GM23338 (cell line): ENCODE measurements at places on chromosomes 13 and 19.

GRCh38 chr19:12611361-12611699 lies 610 bp downstream of the ZNF791 start:
- H3K27ac ChIP-seq, result peak overlapping the region; percentile 45
- no peaks in the 10 kb centered on the region for H3K27me3 ChIP-seq
- H3K4me1 ChIP-seq, result no peaks in the 10 kb centered on the region
- peak; percentile 72 for DNase-seq
- 0 out of 2 replicates have a peak, but pooled peaks cover 7% of the 10 kb centered on the region for H3K36me3 ChIP-seq

DNA sequence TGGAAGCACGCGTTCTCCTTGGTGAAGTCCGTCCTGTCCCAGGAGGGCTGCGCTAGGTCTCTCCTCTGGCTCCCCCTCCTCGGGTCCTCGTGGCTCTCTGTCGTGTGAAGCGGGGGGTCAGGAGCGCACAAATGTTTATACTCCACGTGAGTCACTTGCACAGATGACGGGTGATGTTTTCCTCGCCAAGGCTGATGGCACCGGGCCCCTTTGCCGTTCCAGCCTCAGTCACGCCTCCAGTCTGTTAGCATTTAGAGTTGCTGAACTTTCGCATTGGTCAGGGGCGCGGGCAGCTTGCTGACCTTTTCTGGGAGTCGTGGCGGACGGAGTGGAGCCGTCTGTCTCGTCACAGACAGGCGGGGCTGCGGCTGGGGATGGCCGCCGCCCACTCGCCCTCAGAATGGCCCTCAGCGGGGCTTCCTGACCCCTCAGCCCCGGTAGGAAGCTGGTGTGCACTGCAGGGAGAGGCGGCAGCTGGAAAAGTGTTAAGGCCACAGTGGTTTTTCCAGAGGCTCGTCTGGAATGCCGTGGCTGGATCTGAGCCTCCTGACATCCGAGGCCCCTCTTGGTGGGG lies 13.7 kb downstream of the KLHL26 start:
- peaks cover 9% of the 10 kb centered on the region; the same call in 1 of the 2 replicates for H3K4me1 ChIP-seq
- H3K27me3 ChIP-seq, result no peaks in the 10 kb centered on the region
- no peak for DNase-seq

GRCh38 chr13:27147530-27148170 lies 24.0 kb downstream of the USP12 start:
- DNase-seq, result no peak
- no peaks in the 10 kb centered on the region for H3K36me3 ChIP-seq
- H3K4me1 ChIP-seq, result peaks cover 13% of the 10 kb centered on the region; the same call in 1 of the 2 replicates
- H3K27me3 ChIP-seq, result no peaks in the 10 kb centered on the region
- no peak overlapping the region for H3K4me3 ChIP-seq

DNA sequence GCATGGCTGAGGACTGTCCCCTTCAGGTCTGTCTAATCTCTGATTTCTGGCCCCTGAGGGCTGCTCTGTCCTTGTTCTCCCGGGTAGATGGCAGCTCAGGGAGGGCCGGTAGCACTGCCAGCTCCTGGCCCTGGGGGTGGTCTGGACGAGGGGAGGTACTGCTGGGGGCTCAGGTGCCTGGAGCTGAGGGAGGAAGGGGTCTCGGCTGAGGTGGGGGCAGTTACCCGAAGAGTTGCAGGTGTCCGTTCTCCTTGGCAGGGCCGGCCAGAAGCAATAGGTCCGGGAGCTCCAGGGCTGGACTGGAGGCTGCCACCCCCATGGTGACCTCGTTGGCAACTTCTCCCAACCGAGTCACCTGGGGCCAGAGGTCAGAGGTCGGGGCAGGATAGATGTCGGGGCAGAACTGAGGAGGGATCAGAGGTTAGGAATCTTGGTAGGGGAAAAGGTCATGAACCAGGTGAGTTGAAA lies 1.2 kb upstream of the EMC10 start:
- peaks cover 10% of the 10 kb centered on the region; the same call in 1 of the 2 replicates for H3K4me1 ChIP-seq
- no peak overlapping the region for H3K4me3 ChIP-seq

DNA sequence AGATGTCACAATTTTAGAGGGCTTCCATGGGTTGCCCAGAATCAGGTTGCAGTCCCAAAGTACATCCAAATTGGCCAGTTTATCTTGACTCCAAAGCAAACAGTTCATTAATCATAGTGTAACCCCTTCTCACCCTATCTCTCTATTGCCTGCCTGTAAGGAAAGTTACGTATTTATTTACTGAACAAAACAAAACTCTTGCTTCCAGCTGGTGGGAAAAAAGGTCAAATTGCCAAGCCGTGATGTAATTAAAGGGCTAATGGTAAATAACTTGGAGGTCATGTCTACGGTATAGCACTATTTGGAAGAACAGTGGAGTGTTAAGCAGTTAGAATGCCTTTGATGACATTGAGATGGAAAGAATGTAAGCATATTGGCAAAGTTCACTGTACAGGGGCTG lies 214.0 kb downstream of the DLEU7 start:
- no peaks in the 10 kb centered on the region for H3K4me1 ChIP-seq
- H3K27ac ChIP-seq, result no peak overlapping the region
- no peaks in the 10 kb centered on the region for H3K36me3 ChIP-seq
- no peaks in the 10 kb centered on the region for H3K27me3 ChIP-seq
- no peak for DNase-seq

DNA sequence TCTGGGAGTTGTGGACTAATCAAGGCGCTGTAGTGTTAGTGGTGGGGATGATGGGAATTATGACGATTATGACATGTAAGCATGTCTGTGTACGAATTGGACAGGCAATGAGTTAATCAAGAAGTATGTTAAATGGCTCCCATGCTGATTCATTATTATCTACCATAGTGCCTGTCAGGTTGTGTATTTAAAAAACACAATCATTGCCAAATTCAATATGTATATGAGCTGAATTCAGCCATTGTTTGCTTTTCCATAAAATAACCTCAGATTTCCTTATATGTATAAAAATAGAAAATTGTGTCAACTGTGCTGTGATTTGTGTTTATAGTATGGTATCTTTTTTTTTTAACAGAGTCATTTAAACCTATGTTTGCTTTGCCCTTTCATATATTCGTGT lies 37.1 kb downstream of the PCCA start:
- H3K4me1 ChIP-seq, result peaks cover 27% of the 10 kb centered on the region
- no peaks in the 10 kb centered on the region for H3K27me3 ChIP-seq
- H3K27ac ChIP-seq, result no peak overlapping the region
- no peak for DNase-seq
- H3K4me3 ChIP-seq, result no peak overlapping the region

DNA sequence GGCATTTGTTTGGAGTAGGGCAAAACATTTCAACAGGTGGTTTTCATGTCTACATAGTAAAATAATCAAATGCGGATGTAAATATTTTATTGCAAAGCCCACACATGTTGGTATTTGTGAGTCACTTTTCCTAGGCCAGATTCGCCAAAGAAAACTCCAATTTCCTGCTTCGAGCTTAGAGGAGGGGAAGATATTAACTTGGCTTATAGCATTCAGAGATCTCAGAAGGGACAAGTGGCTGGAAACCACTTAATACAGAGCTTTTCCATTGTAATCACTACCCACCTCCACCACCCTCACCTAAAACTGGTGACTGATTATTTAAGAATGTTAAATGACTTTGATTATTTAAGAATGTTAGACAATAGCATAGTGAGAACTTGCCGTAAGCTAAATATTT lies 530.6 kb upstream of the SPRY2 start:
- H3K27me3 ChIP-seq, result no peaks in the 10 kb centered on the region
- H3K27ac ChIP-seq, result no peak overlapping the region
- no peak for DNase-seq

- no peak overlapping the region for H3K27ac ChIP-seq
- no peaks in the 10 kb centered on the region for H3K27me3 ChIP-seq
- no peak overlapping the region for H3K4me3 ChIP-seq
- DNase-seq, result no peak
- H3K36me3 ChIP-seq, result no peaks in the 10 kb centered on the region
Observed at GRCh38 chr19:16208847-16209665, 11.3 kb downstream of the AP1M1 start.

DNA sequence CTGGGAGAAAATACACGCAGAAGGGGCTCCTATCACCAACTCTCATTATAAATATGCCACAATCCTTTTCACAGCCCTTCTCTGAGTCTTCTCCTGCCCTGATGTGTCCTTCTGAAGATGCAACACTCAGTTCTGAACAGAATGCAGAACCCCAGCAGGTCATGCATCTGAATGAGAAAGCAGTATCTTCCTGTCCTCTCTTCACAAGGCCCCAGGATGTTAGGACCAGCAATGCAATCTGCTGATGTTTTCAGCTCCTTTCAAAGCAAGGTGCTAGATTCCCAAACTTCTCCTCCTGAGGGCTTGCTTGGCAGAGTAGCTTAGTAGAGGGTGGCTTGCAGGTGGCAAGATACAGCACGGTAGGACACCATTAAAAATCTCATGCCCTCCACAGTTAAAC lies 22.3 kb upstream of the DOCK9 start:
- no peaks in the 10 kb centered on the region for H3K27me3 ChIP-seq
- H3K4me3 ChIP-seq, result no peak overlapping the region
- DNase-seq, result no peak

DNA sequence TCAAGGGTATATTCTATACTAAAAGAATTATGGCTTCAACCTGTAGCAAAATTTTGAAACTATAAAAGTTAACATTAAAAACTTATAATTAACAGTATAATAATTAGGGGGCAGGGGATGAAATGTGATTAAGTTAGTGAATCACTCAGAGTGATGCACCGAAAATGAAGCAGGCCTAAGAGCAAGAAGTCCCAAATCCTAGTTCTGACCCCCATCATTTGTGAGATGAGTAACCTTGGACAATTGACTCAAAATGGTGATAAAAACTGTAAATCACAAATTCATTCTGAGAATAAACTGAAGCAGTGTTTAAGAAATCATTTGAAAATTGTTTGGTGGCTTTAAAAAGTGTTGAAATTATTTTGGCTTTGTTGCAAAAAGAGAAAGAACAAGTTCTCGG lies 56.8 kb downstream of the KLF12 start:
- no peak for DNase-seq
- no peaks in the 10 kb centered on the region for H3K27me3 ChIP-seq
- H3K4me1 ChIP-seq, result 0 out of 2 replicates have a peak, but pooled peaks cover 4% of the 10 kb centered on the region
- H3K4me3 ChIP-seq, result no peak overlapping the region

GRCh38 chr13:103140001-103140671 lies 73.9 kb upstream of the SLC10A2 start:
- H3K4me3 ChIP-seq, result no peak overlapping the region
- peak; percentile 85 for DNase-seq
- no peaks in the 10 kb centered on the region for H3K36me3 ChIP-seq
- no peaks in the 10 kb centered on the region for H3K4me1 ChIP-seq
- H3K27ac ChIP-seq, result no peak overlapping the region
- H3K27me3 ChIP-seq, result no peaks in the 10 kb centered on the region

- no peaks in the 10 kb centered on the region for H3K27me3 ChIP-seq
- no peak overlapping the region for H3K4me3 ChIP-seq
- H3K4me1 ChIP-seq, result no peaks in the 10 kb centered on the region
- H3K36me3 ChIP-seq, result no peaks in the 10 kb centered on the region
Observed at GRCh38 chr13:51913421-51914136, 51.8 kb downstream of the CCDC70 start.

DNA sequence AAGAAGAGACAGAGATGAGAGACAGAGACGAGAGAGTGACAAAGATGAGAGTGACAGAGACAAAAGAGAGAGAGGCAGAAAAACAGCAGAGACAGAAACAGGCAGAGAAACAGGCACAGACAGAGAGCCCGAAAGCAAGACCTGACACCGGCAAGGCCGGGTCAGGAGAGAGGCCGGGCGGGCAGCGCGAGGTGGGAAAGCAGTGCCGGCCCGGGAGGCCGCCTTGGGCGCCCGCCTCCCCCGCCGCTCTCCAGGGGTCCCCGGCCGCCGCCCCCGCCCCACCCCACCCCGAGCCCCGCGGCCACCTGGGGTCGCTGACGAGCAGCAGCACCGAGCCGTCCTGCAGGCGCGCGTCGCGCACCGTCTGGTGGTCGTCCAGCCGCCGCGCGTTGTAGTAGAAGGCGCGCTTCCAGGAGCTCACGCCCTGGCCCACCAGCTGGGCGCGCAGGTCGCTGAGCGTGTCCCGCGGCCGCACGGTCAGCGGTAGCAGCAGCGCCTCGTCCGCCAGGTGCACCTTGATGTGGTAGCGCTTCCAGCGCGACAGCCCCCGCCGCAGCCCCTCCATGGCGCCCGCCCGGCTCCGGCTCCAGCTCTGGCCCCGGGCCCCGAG lies at the start of gene TINCR:
Gene TINCR, minus strand, starts transcription at position 594 of the 610 bp plus-strand sequence.
- H3K4me1 ChIP-seq, result no peaks in the 10 kb centered on the region
- H3K27me3 ChIP-seq, result peaks cover 20% of the 10 kb centered on the region
- no peak within 1 kb of the TSS for H3K27ac ChIP-seq
- H3K4me3 ChIP-seq, result peak within 1 kb of the TSS; percentile 45; the same call in 1 of the 2 replicates

- no peak for DNase-seq
- H3K4me1 ChIP-seq, result no peaks in the 10 kb centered on the region
- H3K4me3 ChIP-seq, result no peak overlapping the region
- no peak overlapping the region for H3K27ac ChIP-seq
Observed at GRCh38 chr13:49563516-49563915, 21.8 kb downstream of the RCBTB1 start.

DNA sequence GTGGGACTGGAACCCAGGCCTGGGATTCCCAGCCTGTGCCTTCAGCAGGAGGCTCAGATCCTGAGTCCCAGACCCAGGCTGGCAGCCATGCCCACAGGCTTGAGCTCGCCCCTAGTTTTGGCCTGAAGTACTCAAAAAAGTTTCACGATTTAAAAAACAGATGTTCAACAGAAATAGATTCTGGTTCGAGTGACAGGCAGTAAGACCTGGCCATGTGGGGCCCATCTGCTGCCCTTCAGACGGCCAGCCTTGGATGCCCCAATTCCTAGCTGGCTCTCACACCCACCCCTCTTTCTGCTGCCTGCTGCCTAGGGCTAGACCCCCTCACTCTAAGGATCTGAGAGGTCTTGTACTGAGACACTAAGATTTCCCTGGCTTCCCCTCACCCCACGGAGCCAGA lies 2.8 kb upstream of the DMPK start:
- H3K27me3 ChIP-seq, result peaks cover 4% of the 10 kb centered on the region
- no peak overlapping the region for H3K27ac ChIP-seq
- DNase-seq, result no peak
- H3K36me3 ChIP-seq, result no peaks in the 10 kb centered on the region; the same call in 1 of the 2 replicates
- H3K4me3 ChIP-seq, result no peak overlapping the region
- peaks cover 25% of the 10 kb centered on the region for H3K4me1 ChIP-seq

GRCh38 chr19:51431124-51431523 lies 13.7 kb upstream of the SIGLEC10 start:
- no peak for DNase-seq
- no peaks in the 10 kb centered on the region for H3K36me3 ChIP-seq
- H3K27ac ChIP-seq, result no peak overlapping the region
- H3K27me3 ChIP-seq, result no peaks in the 10 kb centered on the region
- H3K4me1 ChIP-seq, result no peaks in the 10 kb centered on the region

DNA sequence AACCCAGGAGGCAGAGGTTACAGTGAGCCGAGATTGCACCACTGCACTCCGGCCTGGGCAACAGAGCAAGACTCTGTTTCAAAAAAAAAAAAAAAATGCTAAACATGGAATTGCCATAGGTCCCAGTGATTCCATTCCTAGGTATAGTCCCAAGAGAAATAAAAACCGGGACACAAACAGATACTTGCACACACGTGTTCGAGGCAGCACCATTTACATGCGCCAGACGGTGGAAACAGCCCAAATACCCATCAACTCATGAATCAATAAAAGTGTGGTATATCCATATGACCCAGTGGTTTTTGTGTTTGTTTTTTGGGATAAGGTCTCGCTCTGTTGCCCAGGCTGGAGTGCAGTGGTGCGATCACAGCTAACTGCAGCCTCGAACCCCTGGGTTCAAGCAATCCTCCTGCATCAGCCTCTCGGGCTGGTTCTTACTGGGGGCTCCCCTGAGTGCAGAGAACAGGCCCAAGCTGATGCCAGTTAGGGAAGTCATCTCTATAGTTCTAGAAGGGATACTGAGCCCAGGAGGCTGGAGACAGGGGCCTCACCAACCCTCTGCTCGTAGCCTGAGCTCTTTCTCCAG lies 8.5 kb downstream of the KLF2 start:
- H3K36me3 ChIP-seq, result no peaks in the 10 kb centered on the region
- H3K27ac ChIP-seq, result no peak overlapping the region
- no peak overlapping the region for H3K4me3 ChIP-seq
